ENCODE measurements at places on chromosomes 3 and 15.

- DNase-seq: peak; percentile 52
Measured at GRCh38 chr3:45554006-45554666, 40.4 kb upstream of the LIMD1 start.

GRCh38 chr3:11713171-11713570, 69.5 kb upstream of the VGLL4 start:
- DNase-seq: no peak

DNA sequence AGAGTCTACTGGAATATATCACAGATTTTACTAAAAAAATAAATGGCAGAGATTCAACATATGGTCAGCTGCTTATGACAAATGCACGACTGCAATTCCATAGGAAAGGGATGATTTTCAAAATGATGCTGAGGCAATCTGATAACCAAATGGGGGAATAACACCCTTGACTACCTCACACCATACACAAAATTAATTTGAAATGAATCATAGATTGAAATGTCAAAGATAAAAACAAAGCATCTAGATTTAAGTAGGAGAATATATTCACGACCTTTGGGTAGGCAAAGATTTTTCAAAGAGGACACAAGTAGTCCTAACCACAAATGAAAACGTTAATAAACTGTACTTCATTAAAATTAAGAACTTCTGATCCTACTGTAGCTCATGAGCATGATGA, 11.2 kb downstream of the SENP7 start:
- no peak for DNase-seq

- DNase-seq: peak; percentile 37
Measured at GRCh38 chr15:90062023-90062442, 40.2 kb downstream of the IDH2 start.

DNA sequence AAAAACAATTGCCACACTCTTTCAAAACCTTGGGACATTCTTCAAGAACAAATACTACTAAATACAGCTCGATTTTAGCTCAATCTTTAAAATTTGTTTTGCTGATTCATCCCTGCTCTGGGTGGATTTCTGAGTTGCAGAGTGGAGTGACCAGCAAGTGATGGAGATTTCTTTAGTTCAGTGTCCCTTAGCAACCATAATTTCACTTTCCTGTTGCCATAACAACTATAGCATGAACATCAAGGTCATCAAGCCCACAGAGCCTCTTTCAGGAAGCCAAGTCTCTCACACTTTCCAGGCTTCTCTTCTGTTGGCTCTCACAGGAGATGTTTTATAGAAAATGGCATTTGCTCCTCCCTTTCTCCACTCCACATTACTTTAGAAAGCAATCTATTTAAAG, 597.2 kb upstream of the ADAMTS9 start:
- peak; percentile 27 for DNase-seq

DNA sequence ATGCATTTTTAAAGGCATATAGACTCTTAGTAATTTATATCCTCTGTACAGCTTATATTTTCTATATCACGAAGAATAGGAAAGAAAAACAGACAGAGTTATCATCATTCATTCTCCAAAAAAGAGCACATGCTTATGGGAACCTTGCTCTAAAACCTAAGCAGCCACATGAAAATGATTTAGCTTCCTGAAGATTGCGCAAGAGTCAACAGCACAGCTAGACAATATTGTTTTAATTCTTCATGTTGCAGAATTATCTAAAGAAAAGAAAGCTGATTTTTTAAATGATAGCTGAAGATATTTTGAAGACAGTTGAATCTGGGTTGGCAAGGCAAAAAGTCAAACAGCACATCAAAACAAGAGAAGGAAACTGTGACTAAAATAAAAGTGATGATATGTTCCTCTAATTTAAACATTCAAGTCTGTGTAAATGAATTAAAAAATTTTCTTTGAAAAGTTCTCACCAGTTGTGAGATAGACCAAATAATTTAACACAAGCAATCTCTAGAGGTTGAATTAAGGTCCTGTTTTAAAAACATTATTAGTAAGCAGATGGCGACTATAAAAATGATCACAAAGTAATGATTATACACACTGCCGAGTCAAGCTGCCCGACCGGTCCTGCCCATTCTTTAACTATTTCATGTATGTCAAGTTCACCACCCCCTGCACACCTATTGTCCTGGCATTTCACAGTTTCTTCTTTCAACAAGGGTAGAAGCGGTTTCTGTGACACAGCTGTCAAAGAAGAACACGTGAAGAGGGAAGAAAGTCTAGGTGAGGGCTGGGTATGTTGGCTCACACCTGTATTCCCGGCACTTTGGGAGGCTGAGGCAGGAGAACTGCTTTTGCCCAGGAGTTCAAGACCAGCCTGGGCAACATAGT, 74.2 kb upstream of the BHLHE40 start:
- peak; percentile 59 for DNase-seq

DNA sequence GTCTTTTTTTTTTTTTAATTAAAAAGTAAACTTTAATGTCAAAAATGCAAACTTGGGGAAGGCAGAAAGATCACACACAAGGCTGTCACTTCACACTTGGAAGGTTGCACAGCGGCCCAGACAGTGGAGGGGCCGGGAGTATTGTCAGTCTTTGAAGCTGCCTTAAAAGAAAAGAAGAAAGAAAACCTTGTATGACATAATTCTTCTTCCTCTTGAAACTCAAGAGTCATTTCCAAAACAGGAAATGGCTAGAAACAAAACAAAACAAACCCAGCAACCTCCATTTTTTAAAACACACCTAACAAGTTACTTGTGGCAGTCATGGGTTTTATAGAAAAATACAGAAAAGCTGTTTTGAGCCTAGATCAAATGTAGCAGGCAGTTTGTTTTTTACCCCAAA, 68.1 kb upstream of the MAGI1 start:
- no peak for DNase-seq

GRCh38 chr15:61839546-61839945, 220.7 kb downstream of the VPS13C start:
- DNase-seq: peak; percentile 51

- DNase-seq: no peak
Measured at GRCh38 chr15:31526916-31527690, 200.5 kb downstream of the KLF13 start.

- no peak for DNase-seq
Measured at GRCh38 chr15:89356634-89357298, 22.1 kb upstream of the POLG start.

- DNase-seq: peak; percentile 82
Measured at GRCh38 chr3:45154641-45155147, 8.5 kb upstream of the CDCP1 start.

DNA sequence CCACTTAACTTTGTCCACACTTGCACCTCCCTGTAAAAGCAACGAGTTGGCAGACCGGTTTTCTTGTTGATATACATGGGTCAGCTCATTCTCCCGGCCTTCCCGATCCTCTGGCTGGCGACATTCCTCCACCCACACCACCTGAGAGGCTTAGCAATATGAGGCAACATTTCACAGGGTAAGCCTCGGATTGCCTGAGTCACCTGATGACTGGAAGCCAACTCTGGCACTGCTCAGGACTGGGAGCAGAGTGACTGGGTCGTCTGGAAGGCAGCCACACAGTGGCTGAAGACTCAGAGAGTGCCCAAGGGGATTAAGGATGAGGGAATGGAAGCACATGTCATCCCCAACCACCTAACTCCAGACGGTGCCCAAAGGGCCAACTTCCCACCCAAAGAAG, 9.8 kb downstream of the HOMER2 start:
- DNase-seq: peak; percentile 9

DNA sequence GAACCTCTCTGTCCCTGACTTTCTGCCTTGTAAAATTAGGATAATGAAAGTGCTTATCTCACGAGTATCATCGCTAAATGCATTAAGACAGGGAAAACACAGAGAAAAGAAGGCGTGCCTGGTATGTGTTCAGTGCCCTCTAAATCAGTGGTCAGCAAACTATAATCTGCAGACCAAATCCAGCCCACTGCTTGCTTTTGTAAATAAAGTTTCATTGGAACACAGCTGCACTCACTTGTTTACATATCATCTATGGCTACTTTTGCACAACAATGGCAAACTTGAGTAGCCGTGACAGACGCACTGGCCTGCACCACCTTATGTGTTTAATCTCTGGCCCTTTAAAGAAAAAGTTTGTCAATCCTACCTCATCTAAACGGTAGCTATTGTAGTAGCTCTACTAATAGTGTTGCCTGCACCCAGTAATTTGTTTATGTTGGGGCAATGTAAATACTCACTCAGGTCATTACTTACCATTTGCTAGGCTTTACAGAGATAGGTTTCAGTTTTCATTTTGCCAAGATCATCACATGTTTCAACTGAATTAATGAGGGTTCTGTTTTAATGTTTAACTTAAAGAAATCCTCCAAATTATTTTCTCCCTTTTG, 229.4 kb downstream of the FEZF2 start:
- no peak for DNase-seq

DNA sequence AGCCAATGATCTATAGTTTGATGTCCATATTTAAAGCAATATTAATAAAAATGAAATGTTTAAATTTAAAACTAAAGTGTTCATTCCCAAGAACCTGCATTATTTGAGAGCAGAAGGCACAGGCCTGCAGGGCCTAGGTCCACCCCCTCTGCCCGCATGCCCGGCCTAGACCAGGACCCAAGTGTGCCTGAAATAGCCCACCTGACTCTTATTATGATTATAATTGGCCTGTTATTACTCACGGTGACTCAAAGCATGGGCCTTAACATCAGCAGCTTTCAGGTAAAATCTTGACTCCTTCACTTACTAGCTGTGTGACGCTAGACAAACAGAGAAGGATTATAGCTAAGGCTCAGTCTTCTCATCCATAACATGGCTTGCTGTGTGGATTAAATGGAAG, 128.8 kb downstream of the PLCL2 start:
- DNase-seq: no peak

DNA sequence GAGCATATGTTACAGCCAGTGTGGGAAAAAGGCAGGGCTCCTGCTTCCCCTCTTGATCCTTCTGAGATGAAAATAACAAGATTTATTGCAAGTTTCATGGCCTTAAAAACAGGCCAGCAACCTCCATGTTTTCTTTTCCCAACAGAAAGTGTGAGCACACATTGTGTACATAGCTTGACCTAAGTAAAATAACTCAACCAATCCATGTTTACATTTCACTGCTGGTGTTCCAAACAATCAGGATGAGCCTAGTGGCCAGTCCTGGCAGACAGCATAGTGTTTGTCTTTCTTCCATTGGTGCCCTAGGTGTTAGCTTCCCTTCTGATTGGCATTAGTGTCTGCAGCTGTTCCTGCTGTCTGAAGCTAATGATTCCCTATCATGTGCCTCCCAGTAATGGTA, 847.7 kb downstream of the EPHA3 start:
- no peak for DNase-seq

- no peak for DNase-seq
Measured at GRCh38 chr3:99896482-99896881, 78.8 kb downstream of the CMSS1 start.

All from amniotic epithelial cell (primary cell).